NCI-H69 (cell line): ENCODE measurements at places on chromosomes 2 and 18.

- no peak for DNase-seq
Measured at GRCh38 chr2:206798000-206798399, 32.6 kb downstream of the FASTKD2 start.

- peak; percentile 14 for DNase-seq
Measured at GRCh38 chr2:216689397-216689796, 6.0 kb downstream of the IGFBP5 start.

DNA sequence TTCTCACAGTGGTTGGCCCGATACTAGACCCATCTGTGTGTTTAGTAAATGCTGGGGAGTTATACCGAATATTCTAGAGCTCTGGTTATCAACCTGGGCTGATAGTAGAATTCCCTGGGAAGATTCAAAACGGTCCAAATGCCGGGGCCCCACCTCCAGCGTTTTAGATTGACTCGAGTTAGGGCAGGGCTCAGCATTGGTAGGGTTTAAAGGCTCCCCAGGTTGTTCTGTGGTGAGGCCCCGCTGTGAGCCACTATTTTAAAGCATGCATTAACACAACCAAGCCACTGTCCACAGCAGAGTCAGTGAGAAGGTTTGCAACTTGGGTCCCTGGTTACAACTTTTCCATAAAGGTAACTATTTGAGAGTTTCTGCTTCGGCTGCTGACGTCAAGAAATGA is 73.6 kb downstream of the DYSF start:
- no peak for DNase-seq

- DNase-seq = no peak
Measured at GRCh38 chr2:45282646-45283045, 273.4 kb upstream of the SIX2 start.

GRCh38 chr2:24110660-24111303 is 12.4 kb downstream of the PFN4 start:
- DNase-seq = no peak

DNA sequence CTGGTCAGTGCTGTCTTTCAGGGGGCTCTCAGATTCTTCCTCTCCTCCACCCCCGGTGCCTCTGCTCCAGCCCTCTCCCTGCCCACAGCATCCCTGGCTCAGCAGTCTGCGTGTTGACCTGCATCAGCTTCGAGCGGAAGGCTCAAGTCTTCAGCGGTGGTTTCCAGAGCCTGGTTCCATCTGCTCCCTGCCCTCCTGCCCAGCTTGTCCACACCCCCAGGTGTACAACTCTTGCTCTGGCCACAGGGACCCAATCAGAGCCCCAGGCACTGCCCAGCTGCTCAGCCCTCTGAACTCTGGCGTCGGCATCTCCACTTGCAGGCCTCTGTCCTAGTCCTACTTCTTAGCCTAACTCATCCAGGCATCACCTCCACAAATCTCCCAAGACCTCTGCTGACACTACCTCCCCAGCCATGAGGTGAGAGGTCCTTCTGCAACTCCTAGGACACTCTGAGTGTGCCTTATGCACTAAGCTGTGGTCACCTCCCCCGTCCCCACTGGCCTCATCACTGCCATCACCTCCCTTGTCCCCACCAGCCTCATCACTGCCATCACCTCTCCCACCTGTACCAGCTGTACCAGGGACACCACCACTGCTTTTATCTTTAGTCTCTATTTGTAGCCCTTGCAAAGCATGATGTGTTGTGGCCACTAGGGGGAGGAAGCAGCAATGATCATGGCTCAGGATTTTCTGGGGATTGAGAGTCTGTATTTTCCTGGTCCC is 60.9 kb downstream of the EDAR start:
- DNase-seq = peak; percentile 62

- DNase-seq = peak; percentile 91
Measured at GRCh38 chr18:34220081-34220815, 4.5 kb downstream of the NOL4 start.

GRCh38 chr2:133390156-133390555 is 178.1 kb downstream of the NCKAP5 start:
- DNase-seq = no peak

GRCh38 chr18:37282386-37283037 is 283.1 kb downstream of the CELF4 start:
- peak; percentile 57 for DNase-seq

- DNase-seq = peak; percentile 57
Measured at GRCh38 chr2:226984750-226985582, 149.1 kb downstream of the RHBDD1 start.

GRCh38 chr18:65994302-65994701 is 243.5 kb downstream of the CDH7 start:
- no peak for DNase-seq

GRCh38 chr18:10475654-10476291 is 21.3 kb downstream of the APCDD1 start:
- no peak for DNase-seq

DNA sequence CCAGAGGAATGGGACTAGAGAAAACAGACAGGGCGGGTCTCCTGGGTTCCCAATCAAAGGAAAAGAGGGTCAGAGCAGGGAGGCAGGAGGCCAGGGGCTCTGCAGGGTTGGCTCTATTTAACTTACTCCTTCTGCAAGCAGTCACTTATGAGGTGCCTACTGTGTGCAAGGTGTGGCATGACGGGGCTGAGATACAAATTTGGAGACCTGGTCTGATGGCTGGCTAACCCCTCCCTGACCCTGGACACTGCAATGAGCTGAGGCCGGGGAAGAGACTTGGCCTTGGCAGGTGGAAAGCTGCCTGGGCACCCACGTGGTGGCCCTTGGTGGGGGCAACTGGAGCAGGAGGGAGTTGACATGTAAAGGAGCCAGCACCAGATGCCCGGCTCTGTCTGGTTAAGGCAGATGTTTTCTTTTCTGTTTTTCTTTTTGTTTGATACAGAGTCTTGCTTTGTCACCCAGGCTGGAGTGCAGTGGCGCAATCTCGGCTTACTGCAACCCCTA is 148.5 kb upstream of the GATA6 start:
- no peak for DNase-seq

DNA sequence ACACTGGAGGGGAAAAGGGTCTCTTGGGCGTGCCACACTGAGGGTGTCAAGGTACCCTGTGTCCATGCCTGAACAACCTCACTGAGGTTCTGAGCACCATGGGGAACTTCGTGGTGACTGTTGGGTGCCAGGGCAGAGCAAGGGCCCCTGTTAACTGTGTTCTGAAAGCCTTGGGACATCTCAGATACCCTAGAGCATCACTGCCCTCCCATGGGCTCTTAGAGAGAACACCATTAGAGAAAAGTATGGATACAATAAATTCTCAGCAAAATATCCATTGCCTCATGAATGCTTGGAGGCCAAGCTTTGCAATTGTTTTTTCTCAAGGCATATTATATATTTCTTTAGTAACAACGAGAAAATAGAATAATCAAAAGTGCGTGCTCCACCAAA is 488.5 kb upstream of the NRP2 start:
- DNase-seq = no peak

- DNase-seq = no peak
Measured at GRCh38 chr2:95110395-95110794, 11.2 kb downstream of the MRPS5 start.

DNA sequence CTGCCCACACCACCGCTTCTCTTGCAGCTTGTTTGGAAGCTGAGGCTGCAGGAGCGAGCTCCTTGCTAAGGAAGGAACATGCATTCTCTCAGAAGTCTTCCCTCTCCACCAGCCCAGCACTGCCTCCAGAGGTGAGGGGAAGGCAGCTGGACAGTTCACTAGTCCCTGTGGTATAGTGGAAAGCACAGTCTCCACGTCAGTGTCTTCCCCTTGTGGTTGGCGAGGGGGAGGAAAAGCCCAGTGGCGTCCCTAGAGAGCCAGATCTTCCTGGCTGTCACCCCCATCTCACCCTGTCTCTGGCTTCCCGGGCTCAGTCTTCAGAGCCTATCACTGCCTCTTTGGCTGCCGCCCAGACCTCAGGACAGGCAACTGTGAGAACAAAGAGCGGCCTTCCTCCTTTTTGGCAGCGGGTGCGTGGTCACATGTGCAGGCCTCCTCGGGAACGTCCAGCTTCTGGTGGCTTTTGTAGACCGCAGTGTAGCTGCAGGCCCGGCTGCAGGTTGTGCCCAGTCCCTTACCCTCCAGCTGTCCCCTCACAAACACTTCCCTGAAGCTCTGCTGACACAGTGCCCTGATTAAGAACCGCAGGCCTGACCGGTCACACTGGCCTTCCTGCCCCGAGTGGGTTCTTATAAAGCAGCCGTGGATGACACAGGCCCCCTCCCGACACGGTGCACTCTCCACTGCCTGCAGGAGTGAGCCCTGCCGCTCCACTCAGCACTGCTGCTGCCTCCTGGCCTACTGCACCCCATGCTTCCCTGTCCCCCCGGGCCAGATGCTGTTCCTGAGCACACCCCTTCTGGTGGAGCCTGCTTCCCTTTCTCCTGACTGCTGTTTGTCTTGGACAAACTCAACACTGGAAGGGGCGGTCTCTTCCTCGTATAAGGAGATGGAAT is 90.9 kb downstream of the RNF144A start:
- DNase-seq = no peak

- DNase-seq = no peak
Measured at GRCh38 chr2:231294571-231295362, 96.3 kb downstream of the ARMC9 start.

- DNase-seq = no peak
Measured at GRCh38 chr2:145723872-145724271, 1204.0 kb upstream of the ZEB2 start.

DNA sequence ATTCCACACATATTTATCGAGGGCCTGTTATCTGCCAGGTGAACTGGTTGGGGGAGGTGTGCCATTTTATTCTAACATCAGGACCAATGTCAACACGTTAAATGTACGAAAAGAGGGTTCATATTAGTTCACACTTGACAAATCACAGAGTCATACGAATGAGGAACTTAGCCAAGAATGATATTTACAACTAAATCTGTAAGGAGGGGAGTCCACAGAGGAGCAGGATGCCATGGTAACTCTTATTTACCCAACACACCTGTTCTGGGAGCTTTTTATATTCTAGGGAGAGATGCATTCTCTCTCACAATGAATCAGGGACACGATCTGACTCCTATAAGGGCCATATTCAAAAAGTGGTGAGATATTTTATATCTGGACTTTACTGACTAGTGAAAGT is 144.1 kb downstream of the CDC42EP3 start:
- peak; percentile 80 for DNase-seq

DNA sequence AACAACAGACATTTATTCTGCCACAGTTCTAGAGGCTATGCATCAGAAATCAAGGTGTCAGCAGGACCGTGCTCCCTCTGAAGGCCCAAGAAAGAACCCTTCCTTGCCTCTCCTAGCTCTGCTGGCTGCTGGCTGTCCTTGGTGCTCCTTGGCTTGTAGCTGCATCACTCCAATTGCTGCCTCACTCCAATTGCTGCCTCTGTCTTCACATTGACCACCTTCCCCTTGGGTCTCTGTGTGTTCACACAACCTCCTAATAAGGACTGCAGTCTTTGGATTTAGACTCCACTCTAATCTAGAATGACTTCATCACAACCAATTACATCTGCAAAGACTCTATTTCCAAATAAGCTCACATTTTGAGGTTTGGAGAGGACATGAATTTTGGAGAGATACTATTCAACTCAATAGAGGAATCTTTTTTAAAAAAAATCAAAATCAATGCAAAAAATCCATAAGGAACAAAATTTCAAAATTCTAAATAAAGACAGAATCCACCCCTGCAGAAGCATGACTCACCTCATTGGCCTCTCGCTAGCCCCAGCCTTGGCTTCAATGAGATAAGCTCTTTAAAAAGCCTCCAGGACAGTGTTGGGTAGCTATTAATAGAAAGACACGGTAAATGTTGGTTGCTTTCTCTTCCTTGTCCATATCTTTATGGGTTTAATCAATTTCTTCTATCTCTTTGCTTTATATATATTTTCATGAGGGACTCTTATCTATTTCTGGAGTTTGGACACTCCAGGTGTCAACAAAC is 267.6 kb upstream of the MGAT5 start:
- DNase-seq = no peak

- no peak for DNase-seq
Measured at GRCh38 chr2:68722712-68723111, 11.9 kb upstream of the ARHGAP25 start.

- DNase-seq = peak; percentile 75
Measured at GRCh38 chr2:88857951-88858411, 166.5 kb downstream of the RPIA start.

DNA sequence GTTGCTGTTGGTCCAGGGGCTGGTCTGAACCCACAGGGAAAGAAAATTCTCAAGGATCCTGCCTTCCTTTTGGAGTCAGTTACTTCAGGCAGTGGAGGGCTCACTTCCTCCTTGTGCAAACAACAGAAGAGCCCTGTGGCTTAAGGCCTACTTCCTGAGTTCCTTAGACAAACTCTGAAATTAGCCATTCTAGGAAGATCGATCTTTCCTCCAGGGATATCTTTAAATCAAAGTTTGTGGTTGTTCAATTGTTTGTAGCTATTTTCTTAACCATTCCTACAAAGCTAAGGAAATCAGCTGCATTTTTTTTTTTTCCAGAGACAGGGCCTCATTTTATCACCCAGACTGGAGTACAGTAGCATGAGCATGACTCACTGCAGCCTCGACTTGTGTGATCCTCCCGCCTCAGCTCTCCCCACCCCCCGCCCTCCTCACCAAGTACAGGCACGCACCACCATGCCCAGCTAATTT is 156.0 kb downstream of the TANC1 start:
- DNase-seq = peak; percentile 13

DNA sequence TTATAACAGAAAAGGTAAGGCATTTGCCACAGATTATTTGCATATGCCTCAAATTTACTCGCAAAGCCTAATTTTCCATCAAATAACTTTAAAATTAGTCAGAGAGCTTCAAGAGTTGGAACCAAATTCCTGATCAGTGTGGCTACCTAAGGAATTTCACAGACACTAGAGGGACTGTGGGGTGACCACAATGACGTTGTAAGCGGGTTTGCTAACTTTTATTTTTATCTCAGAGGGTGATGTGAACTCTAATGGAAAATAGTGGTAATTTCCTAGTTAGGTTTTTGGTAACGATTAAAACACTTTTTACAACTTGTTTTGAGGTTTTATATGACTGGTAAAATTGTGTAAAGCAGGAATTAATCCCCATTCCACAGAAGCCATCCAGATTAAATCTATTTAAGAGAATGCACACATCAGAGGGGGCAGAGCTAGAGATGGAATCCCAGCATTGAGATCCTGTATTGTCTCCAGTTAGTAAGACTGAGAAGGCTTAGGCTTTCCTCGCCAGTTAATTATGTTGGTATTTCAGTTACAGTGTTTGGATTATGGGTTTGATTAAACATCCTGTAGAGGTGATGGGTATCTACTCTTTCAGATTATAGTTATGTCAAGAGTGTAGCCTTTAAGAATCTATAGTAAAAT is 129.0 kb downstream of the GPD2 start:
- no peak for DNase-seq

- no peak for DNase-seq
Measured at GRCh38 chr18:56723706-56724105, 72.5 kb downstream of the WDR7 start.
